Smooth muscle cell of the umbilical artery (primary cell): ENCODE measurements at places on chromosomes 4 and X. TPM values are rescaled to one million over a fixed set of nuclear protein-coding genes. Genes with fewer than 3 reads are reported as not detected.

The UGT2B15 gene
- not detected in 2 replicates for total RNA-seq

The HSFX2 gene
- total RNA-seq, result not detected in 2 replicates

The FMR1NB gene
- total RNA-seq, result not detected in 2 replicates

The NEUROG2 gene
- total RNA-seq, result not detected in 2 replicates

The ADAM29 gene
- not detected in 2 replicates for total RNA-seq

The RHOH gene
- under 0.01 TPM in 1 of 2 replicates, not detected in the other for total RNA-seq

The USP26 gene
- not detected in 2 replicates for total RNA-seq

The ATP2B3 gene
- total RNA-seq, result under 0.01 and 0.09 TPM in 2 replicates

The BGN gene
- total RNA-seq, result 34.1 and 66.8 TPM in 2 replicates

The ASB5 gene
- not detected in 2 replicates for total RNA-seq

The CEP44 gene
- 18.7 and 23.2 TPM in 2 replicates for total RNA-seq

The STATH gene
- total RNA-seq, result not detected in 2 replicates

The PLK4 gene
- 1.5 and 11.0 TPM in 2 replicates for total RNA-seq

The NAP1L3 gene
- 13.1 and 19.3 TPM in 2 replicates for total RNA-seq

The IL1RAPL1 gene
- total RNA-seq, result 0.89 and 9.0 TPM in 2 replicates

The HEPH gene
- 1.5 and 109 TPM in 2 replicates for total RNA-seq

The TRIM2 gene
- total RNA-seq, result 44.4 and 54.0 TPM in 2 replicates

The MAP9 gene
- total RNA-seq, result 16.3 and 20.0 TPM in 2 replicates

The NPY2R gene
- total RNA-seq, result not detected in 2 replicates

The FGF13 gene
- total RNA-seq, result not detected in 2 replicates

The OCIAD2 gene
- 11.6 and 15.9 TPM in 2 replicates for total RNA-seq

The TLR6 gene
- total RNA-seq, result 1.8 and 3.2 TPM in 2 replicates

The FGB gene
- total RNA-seq, result not detected in 2 replicates

The CYTL1 gene
- total RNA-seq, result 0.30 and 1.5 TPM in 2 replicates

The AKAP4 gene
- total RNA-seq, result not detected in 2 replicates

The STAP1 gene
- not detected in 2 replicates for total RNA-seq

The NPY5R gene
- not detected in 2 replicates for total RNA-seq

The CORIN gene
- 0.23 TPM in 1 of 2 replicates, not detected in the other for total RNA-seq

The CLGN gene
- 3.0 and 5.7 TPM in 2 replicates for total RNA-seq

The FABP2 gene
- total RNA-seq, result not detected in 2 replicates

The RGN gene
- 0.65 and 1.5 TPM in 2 replicates for total RNA-seq

The FHIP1A gene
- 0.30 and 0.32 TPM in 2 replicates for total RNA-seq

The TNIP3 gene
- total RNA-seq, result 1.5 and 2.8 TPM in 2 replicates

The USP17L28 gene
- not detected in 2 replicates for total RNA-seq

The ITIH6 gene
- not detected in 2 replicates for total RNA-seq

The APBB2 gene
- 148 and 352 TPM in 2 replicates for total RNA-seq

The SLC9B1 gene
- 0.51 and 0.89 TPM in 2 replicates for total RNA-seq

The PTPN13 gene
- 46.9 TPM in 2 replicates for total RNA-seq

The UNC5C gene
- total RNA-seq, result not detected in 2 replicates

The TREX2 gene
- 0.18 and 1.8 TPM in 2 replicates for total RNA-seq

The CCNI gene
- total RNA-seq, result 144 and 158 TPM in 2 replicates

The P2RY10 gene
- total RNA-seq, result not detected in 2 replicates

The GRK4 gene
- 3.8 and 6.5 TPM in 2 replicates for total RNA-seq

The UCHL1 gene
- total RNA-seq, result 1,235 and 1,433 TPM in 2 replicates

The SAP30 gene
- 20.6 and 31.8 TPM in 2 replicates for total RNA-seq

The SPACA5 gene
- total RNA-seq, result not detected in 2 replicates

The PAGE1 gene
- total RNA-seq, result not detected in 2 replicates

The F9 gene
- total RNA-seq, result not detected in 2 replicates

The CT45A6 gene
- total RNA-seq, result not detected in 2 replicates

The CD38 gene
- under 0.01 TPM in 1 of 2 replicates, not detected in the other for total RNA-seq

The HPSE gene
- total RNA-seq, result 0.30 and 0.32 TPM in 2 replicates

The ENPEP gene
- 0.30 and 3.1 TPM in 2 replicates for total RNA-seq

The PRRG3 gene
- total RNA-seq, result not detected in 2 replicates

The TMSB4X gene
- total RNA-seq, result 4,122 and 6,051 TPM in 2 replicates

The ODAPH gene
- under 0.01 and 0.18 TPM in 2 replicates for total RNA-seq

The FRMD7 gene
- under 0.01 and 0.05 TPM in 2 replicates for total RNA-seq
